Small intestine (tissue), 16 donors: ENCODE measurements at places on chromosomes 13 and 19. TPM values are rescaled to one million over a fixed set of nuclear protein-coding genes. Genes with fewer than 3 reads are reported as not detected.

Gene METTL21C
- polyA plus RNA-seq, result not detected

Gene ARHGEF7
- polyA plus RNA-seq, result 22.9 TPM

Gene SYT3
- not detected for polyA plus RNA-seq

Gene CILP2
- not detected for polyA plus RNA-seq

Gene PNMA8A
- polyA plus RNA-seq, result not detected

Gene ATXN8OS
- not detected for polyA plus RNA-seq

Gene PABPC3
- polyA plus RNA-seq, result 0.16 TPM

Gene UBE2L5
- not detected for polyA plus RNA-seq

Gene UPF3A
- 39.4 TPM for polyA plus RNA-seq

Gene ZNF677
- 5.0 TPM for polyA plus RNA-seq

Gene ATP4B
- polyA plus RNA-seq, result not detected

Gene ZFR2
- polyA plus RNA-seq, result not detected

Gene CASP14
- not detected for polyA plus RNA-seq

Gene TUBB4A
- polyA plus RNA-seq, result 0.53 TPM

Gene OVOL3
- polyA plus RNA-seq, result not detected

Gene CYP2F1
- not detected for polyA plus RNA-seq

DNA sequence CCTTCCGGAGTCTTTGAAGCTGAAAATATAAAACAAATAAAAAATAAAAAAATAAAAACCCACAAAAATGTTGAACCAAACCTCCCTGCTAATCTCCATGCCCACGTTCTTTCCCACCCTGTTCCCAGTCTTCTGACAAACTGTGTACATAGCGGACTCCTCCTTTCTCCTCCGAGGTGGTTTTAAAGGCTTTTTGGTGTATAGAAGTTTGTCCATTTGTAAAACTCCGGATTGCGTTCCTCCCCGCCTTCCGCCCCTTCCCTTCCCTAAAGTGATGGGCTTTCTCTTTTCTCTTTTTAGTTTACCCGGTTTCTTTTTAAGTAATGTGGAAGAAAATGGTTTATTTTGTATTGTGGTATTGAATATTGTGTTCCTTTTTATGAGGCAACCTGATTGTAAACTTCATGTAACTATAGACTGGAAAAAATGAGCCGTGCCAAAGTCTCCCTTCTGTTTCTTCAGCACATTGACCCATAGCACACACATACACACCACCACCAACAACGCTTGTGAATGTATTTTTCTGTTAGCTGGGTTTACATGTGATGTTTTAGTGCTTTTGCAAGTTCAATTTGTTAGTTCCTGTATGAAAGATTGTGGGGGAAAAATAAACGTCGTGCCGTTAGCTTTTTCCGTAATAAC is 4.4 kb downstream of the ZIC2 start:
- H3K27me3 ChIP-seq, result peaks cover 25% of the 10 kb centered on the region
- peaks cover 8% of the 10 kb centered on the region for H3K4me1 ChIP-seq
- H3K27ac ChIP-seq, result no peak overlapping the region
- H3K4me3 ChIP-seq, result no peak overlapping the region

- H3K36me3 ChIP-seq, result no peaks in the 10 kb centered on the region
- no peaks in the 10 kb centered on the region for H3K4me1 ChIP-seq
- no peak overlapping the region for H3K4me3 ChIP-seq
- no peak overlapping the region for H3K27ac ChIP-seq
These were observed 143.4 kb downstream of the NALCN start for GRCh38 chr13:101272886-101273285.

DNA sequence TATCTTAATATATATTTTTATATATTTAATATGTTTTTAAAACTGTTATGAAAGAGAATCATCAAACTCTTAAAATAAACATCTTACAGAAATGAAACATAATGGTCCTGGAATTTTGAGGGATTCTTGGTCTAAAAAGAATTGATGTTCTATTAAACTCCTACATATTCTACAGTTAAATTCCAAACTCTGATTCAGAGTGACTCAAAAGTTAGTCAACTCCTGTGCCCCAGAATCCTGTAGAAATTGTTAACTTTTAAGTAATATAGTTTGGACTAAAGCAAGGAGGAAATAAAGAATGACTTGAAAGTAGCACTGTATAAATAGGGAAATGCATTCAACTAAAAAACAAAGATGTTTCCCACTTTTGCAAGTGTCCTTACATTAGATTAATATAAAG is 47.7 kb downstream of the FNDC3A start:
- H3K4me3 ChIP-seq, result no peak overlapping the region
- H3K27ac ChIP-seq, result no peak overlapping the region
- DNase-seq, result no peak
- no peaks in the 10 kb centered on the region for H3K4me1 ChIP-seq
- no peaks in the 10 kb centered on the region for H3K27me3 ChIP-seq

- no peak for DNase-seq
- H3K4me1 ChIP-seq, result no peaks in the 10 kb centered on the region
- no peaks in the 10 kb centered on the region for H3K36me3 ChIP-seq
- no peaks in the 10 kb centered on the region for H3K27me3 ChIP-seq
- H3K27ac ChIP-seq, result no peak overlapping the region
- H3K4me3 ChIP-seq, result no peak overlapping the region
These were observed 19.0 kb downstream of the TSHZ3 start for GRCh38 chr19:31330237-31330636.

GRCh38 chr13:94974015-94974951 is 261.9 kb upstream of the SOX21 start:
- H3K4me3 ChIP-seq, result no peak overlapping the region
- DNase-seq, result no peak
- H3K27ac ChIP-seq, result no peak overlapping the region
- H3K36me3 ChIP-seq, result no peaks in the 10 kb centered on the region
- no peaks in the 10 kb centered on the region for H3K4me1 ChIP-seq

GRCh38 chr13:28268800-28269223 is 130.5 kb downstream of the PAN3 start:
- DNase-seq, result no peak
- H3K36me3 ChIP-seq, result peaks cover 16% of the 10 kb centered on the region
- H3K27me3 ChIP-seq, result no peaks in the 10 kb centered on the region
- no peaks in the 10 kb centered on the region for H3K4me1 ChIP-seq

GRCh38 chr19:45677351-45678230 is 9.6 kb downstream of the GIPR start:
- no peaks in the 10 kb centered on the region for H3K27me3 ChIP-seq
- H3K4me3 ChIP-seq, result peak overlapping the region; percentile 39
- DNase-seq, result peak; percentile 95
- no peak overlapping the region for H3K27ac ChIP-seq
- no peaks in the 10 kb centered on the region for H3K4me1 ChIP-seq

DNA sequence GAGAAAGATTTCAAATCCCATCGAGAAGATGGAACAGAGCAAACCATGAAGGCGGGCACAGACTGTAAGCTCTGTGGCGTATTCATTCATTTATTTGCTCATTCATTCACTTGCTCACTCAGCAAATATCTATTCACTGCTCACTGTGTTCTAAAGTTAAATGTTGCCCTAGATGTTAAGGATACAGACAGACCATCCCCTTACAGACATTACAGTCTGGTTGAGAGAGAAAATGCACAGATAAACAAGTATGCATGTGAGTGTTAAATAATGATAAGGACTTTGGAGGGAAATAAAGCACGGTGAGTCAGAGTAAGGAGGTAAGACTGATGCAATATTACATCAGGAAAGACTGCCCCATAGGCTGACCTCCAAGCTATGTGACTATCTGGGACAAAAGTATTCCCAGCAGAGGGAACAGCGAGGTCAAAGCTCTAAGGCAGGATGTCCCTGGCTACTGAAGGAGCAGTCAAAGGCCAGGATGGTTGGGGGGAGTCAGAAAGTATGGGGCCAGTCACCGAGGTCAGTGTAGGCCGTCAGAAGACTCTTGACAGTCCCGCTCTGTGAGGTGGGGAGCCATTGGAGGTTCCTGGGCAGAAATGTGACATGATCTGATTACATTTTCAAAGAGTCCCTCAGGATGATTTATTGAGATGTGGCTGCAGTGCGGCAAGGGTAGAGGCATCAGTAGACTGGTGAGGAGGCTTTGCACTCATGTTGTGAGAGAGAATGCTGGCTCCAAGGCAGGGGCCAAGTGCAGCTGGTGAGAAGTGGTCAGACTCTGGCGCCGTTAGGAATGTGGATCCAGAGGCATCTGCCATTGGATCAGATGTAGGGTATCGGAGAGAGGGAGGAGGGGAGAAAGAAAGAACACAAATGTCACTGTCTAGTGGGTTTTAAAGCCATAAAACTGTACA is 37.9 kb downstream of the MBNL2 start:
- H3K36me3 ChIP-seq, result peaks cover 18% of the 10 kb centered on the region
- peak overlapping the region; percentile 14 for H3K27ac ChIP-seq
- no peak for DNase-seq
- peaks cover 31% of the 10 kb centered on the region for H3K4me1 ChIP-seq
- H3K27me3 ChIP-seq, result no peaks in the 10 kb centered on the region

- H3K36me3 ChIP-seq, result peaks cover 3% of the 10 kb centered on the region
- H3K4me1 ChIP-seq, result peaks cover 22% of the 10 kb centered on the region
- DNase-seq, result peak; percentile 41
These were observed 3.8 kb upstream of the ZNF414 start for GRCh38 chr19:8517551-8518442.

GRCh38 chr19:47417107-47417745 is 2.1 kb downstream of the MEIS3 start:
- H3K4me3 ChIP-seq, result no peak overlapping the region
- H3K4me1 ChIP-seq, result no peaks in the 10 kb centered on the region
- H3K27ac ChIP-seq, result no peak overlapping the region
- no peak for DNase-seq
- peaks cover 5% of the 10 kb centered on the region for H3K27me3 ChIP-seq
- H3K36me3 ChIP-seq, result peaks cover 7% of the 10 kb centered on the region

DNA sequence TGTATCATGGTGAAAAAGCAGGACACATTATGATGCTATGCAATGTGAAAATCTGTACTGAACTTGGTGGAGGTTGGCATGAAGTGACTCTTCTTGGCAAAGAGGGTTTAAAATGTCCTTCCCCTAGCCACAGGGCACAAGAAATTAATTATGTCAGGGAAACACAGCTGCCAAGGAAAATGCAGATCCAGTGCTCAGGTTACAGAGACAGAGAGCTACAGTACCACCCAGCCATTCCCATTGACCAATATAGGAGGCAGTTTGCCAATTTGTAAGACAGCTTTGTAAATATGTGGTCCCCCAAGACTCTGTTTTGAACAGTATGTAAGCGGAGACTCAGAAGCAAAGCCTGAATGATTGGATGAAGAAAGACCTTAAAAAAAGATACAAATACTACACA is 69.4 kb upstream of the KLF12 start:
- no peaks in the 10 kb centered on the region for H3K27me3 ChIP-seq
- no peak for DNase-seq
- no peak overlapping the region for H3K4me3 ChIP-seq
- H3K36me3 ChIP-seq, result no peaks in the 10 kb centered on the region
- H3K27ac ChIP-seq, result no peak overlapping the region

- no peaks in the 10 kb centered on the region for H3K4me1 ChIP-seq
- no peak overlapping the region for H3K27ac ChIP-seq
- H3K4me3 ChIP-seq, result no peak overlapping the region
- no peaks in the 10 kb centered on the region for H3K27me3 ChIP-seq
- DNase-seq, result no peak
These were observed 338.6 kb downstream of the KCNRG start for GRCh38 chr13:50353651-50354415.

GRCh38 chr19:47258895-47259555 is 2.7 kb downstream of the CCDC9 start:
- H3K27ac ChIP-seq, result no peak overlapping the region
- peaks cover 2% of the 10 kb centered on the region for H3K36me3 ChIP-seq
- no peak overlapping the region for H3K4me3 ChIP-seq
- no peak for DNase-seq

GRCh38 chr13:52975161-52975560 is 53.5 kb upstream of the OLFM4 start:
- H3K36me3 ChIP-seq, result no peaks in the 10 kb centered on the region
- H3K27me3 ChIP-seq, result no peaks in the 10 kb centered on the region
- H3K27ac ChIP-seq, result no peak overlapping the region

DNA sequence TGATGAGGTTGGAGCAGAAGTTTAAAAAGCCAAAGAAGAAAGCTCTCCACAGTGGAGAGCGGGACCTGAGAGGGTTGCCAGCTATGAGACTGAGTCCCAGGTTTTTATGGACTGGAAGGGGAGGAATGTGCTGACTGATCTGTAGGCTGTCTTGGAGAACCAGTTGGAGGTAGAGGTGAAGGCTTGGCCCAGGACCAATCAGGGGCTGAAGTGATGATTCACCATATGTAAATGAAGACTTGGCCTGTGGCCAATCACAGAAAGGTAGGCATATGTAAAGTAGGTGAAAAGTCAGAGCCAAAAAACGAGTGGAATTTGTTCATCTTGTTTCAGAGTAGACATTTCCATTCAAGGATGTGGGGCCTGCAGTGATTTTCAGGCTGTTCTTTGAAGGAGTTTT is 17.5 kb upstream of the KBTBD6 start:
- H3K4me1 ChIP-seq, result no peaks in the 10 kb centered on the region
- H3K4me3 ChIP-seq, result no peak overlapping the region
- no peaks in the 10 kb centered on the region for H3K27me3 ChIP-seq
- H3K27ac ChIP-seq, result no peak overlapping the region
- no peak for DNase-seq

DNA sequence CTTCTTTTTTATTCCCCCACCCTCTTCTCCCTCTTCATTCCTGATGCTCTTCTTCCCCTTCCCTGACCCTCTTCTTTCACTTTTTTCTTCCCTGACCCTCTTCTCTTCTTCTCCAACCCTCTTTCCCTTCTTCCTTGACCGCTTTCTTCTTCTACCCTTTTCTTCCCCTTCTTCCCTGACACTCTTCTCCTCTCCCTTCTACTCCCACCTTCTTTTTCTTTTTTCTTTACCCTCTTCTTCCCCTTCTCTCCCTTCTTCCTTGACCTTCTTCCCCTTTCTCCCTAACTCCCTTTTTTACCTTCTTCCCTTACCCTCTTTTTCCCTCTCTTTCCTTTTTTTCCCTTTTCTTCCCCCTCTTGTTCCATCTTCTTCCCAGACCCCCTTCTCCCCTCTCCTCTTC is 931.3 kb downstream of the UQCRFS1 start:
- H3K27ac ChIP-seq, result no peak overlapping the region
- no peaks in the 10 kb centered on the region for H3K4me1 ChIP-seq
- H3K4me3 ChIP-seq, result no peak overlapping the region
- H3K27me3 ChIP-seq, result no peaks in the 10 kb centered on the region
- H3K36me3 ChIP-seq, result no peaks in the 10 kb centered on the region
